Mammary epithelial cell (primary cell): ENCODE measurements at places on chromosomes 1 and 21.

GRCh38 chr1:107633596-107633995 lies 331.4 kb downstream of the VAV3 start:
- no peak for DNase-seq

DNA sequence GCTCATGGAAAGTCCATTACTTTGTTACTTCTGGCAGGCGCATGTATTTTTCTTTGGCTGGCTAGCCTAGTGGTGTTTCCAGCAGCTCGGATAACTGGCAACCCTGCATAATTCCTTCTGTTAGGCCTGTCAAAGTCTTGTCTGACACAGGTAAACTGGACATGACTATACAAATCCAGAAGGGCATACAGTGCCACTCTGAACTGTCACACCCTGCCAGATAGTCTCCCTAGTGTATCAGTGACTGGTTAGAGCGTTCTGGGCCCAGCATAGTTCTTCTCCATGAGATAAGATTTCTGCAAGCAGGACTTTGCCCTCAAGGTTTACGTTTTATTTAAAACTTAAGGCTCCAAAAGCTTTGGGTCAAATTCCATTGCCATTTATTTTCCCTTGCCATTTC lies 177.7 kb upstream of the GORAB start:
- DNase-seq: no peak

DNA sequence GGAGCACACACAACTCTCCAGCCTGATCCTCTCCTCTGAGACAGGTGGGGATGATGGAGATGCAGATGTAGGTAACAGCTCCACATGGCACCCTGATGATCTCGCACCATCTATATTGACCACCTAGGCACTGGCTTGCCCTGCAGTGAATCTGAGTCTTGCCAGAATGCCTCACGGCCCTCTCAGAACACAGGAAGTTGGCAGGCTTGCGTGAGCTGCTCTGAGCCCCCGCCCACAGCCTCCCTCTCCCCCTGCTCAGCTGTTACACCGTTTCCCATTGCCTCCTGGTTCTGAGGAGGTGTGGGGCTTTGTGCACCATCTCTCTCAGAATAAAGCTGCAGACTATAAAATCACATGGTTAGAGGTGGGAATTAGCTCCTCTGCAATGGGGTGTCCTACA lies 48.0 kb downstream of the URB2 start:
- DNase-seq: no peak

- peak; percentile 50 for DNase-seq
Measured at GRCh38 chr1:93255222-93256079, 74.9 kb downstream of the CCDC18 start.

GRCh38 chr1:158272681-158273080 lies 17.0 kb upstream of the CD1C start:
- DNase-seq: no peak

DNA sequence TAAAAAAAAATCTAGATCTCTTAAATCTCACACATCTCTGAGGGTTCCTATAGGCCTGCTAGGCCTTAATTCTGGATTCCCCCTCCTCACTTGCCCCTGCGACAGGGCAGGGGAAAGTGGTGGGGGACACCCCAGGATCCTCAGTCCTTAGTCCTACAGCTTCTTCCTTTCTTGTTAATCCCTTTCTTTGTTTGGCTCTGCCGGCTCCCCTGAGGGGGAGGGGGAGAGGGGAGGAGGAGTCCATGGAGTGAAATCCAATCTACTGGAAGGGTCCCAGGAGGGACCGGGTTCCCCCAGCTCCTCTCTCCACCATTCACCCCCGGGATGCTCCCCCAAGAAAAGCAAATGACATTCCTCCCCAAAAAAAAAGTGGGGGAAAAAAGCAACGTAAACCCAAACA lies 8.5 kb downstream of the MEX3A start:
- no peak for DNase-seq

GRCh38 chr1:19010995-19011844 lies 54.7 kb upstream of the IFFO2 start:
- peak; percentile 98 for DNase-seq

GRCh38 chr21:21412096-21412495 lies 413.9 kb downstream of the NCAM2 start:
- no peak for DNase-seq

GRCh38 chr1:40344597-40344996 lies 27.5 kb upstream of the COL9A2 start:
- DNase-seq: peak; percentile 21

DNA sequence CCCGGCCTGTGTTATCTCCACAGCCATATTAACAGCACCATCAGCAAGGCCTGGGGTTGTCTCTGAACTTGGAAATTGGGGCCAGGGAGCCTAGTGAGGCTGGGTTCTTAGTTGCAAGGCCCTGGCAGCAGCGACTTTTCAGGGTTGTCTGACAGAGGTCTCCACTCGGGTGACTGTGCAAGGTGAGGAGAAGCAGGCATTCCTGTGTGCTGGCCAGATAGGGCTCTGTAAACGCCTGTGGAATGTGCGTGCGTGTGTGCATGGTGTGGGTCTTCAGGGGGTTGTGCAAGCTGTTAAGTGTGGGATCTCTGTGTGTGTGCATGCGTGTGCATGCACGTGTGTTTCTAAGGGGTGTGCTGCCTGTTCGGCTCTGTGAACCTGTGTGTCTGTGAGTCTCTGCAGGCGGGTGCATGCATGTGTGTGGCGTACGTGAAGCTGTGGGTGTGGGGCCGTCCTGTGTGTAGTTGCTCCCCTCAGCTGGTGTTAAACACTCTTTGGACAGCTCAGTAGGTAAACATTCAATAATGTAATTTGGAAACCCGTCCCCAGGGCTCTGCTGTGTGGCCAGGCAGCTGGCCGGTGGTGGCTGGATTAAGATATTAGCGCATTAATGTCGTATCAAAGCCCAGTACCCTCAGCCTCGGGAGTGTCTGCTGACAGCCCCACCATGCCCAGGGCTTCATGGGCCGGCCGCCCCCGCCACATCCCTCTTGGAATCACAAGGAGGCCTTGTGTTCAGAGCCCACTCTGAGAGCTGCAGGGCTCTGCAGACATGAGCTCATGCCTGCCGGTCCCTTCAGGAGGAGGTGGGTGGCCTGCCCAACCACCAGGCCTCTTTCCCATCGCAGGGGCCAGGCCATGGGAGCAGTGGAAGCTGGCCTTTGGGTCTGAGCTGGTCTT lies 189.9 kb downstream of the FOXD2 start:
- no peak for DNase-seq

DNA sequence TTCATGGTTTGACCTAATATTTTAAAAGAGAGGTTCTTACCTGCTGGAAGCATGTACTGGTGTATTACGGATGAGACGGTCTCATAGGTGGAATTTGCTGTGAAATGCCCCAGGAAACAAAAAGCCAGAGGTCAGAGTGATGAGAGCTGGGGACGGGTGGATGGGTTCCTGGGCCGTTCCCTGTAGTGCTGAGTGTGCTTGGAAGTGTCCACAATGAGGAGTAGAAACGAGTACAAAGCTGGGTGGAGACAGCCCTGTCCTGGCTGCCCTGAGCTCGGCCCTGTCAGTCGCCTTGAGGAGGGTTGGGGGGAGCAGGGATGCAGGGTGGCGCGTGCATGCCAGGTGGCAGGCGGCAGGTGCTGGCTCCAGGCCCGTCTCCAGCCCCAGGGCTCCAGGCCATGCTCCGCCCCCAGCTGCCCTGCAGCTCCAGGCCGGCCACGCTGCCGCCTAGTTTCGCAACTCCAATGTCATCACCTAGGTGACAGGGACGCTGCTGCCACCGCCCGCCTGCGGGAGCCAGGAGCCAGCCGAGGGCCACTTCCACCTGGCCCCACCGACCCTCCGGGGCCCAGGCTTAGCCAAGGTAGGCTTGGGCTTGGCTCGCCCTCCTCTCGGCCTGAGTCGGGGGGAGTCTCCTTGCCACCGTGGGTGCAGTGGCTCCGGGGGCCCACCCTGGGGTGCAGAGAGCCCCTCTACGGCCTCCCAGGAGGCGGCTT lies 16.4 kb downstream of the TP73 start:
- peak; percentile 37 for DNase-seq

- no peak for DNase-seq
Measured at GRCh38 chr1:232669981-232670747, 40.2 kb upstream of the SIPA1L2 start.
